Bronchus fibroblast of lung (primary cell): ENCODE measurements at places on chromosomes 16 and 17. TPM values are rescaled to one million over a fixed set of nuclear protein-coding genes. Genes with fewer than 3 reads are reported as not detected.

Gene PIK3R6
- not detected in 2 replicates for total RNA-seq

Gene CLDN9
- total RNA-seq, result not detected in 2 replicates

Gene WNT3
- total RNA-seq, result 0.50 and 1.3 TPM in 2 replicates

Gene ESRP2
- 0.30 and 0.50 TPM in 2 replicates for total RNA-seq

Gene PYCARD
- total RNA-seq, result 58.8 and 61.8 TPM in 2 replicates

Gene PRSS21
- not detected in 2 replicates for total RNA-seq

Gene CCT6B
- 0.15 and 0.17 TPM in 2 replicates for total RNA-seq

Gene CHST5
- total RNA-seq, result under 0.01 TPM in 1 of 2 replicates, not detected in the other

Gene VAC14
- 47.4 and 48.3 TPM in 2 replicates for total RNA-seq

Gene NDUFB10
- 323 and 367 TPM in 2 replicates for total RNA-seq

Gene SOX15
- total RNA-seq, result 2.4 and 2.7 TPM in 2 replicates

Gene LGALS9B
- total RNA-seq, result not detected in 2 replicates

Gene PRSS22
- total RNA-seq, result not detected in 2 replicates

Gene ALOX15B
- total RNA-seq, result under 0.01 TPM in 1 of 2 replicates, not detected in the other

Gene ABCA6
- 0.74 and 0.84 TPM in 2 replicates for total RNA-seq

Gene TNFRSF13B
- not detected in 2 replicates for total RNA-seq

Gene PPP1R27
- not detected in 2 replicates for total RNA-seq

Gene TEKT3
- total RNA-seq, result not detected in 2 replicates

Gene RPTOR
- total RNA-seq, result 21.1 and 21.7 TPM in 2 replicates

Gene TBC1D3
- total RNA-seq, result not detected in 2 replicates

Gene GNG13
- not detected in 2 replicates for total RNA-seq

Gene CES4A
- total RNA-seq, result 0.34 and 0.45 TPM in 2 replicates

Gene CMTR2
- 15.0 TPM in 2 replicates for total RNA-seq

Gene MOSMO
- total RNA-seq, result 16.8 and 16.9 TPM in 2 replicates

Gene PIK3R5
- total RNA-seq, result not detected in 2 replicates

Gene NPIPB6
- 0.17 and 0.30 TPM in 2 replicates for total RNA-seq

Gene RCVRN
- total RNA-seq, result not detected in 2 replicates

Gene FBRS
- 19.3 TPM in 2 replicates for total RNA-seq

Gene KRTAP2-3
- total RNA-seq, result not detected in 2 replicates

Gene DBNDD1
- total RNA-seq, result 1.8 and 2.2 TPM in 2 replicates

Gene FBXW10
- total RNA-seq, result not detected in 2 replicates
